ENCODE measurements at places on chromosomes 12 and 14. TPM values are rescaled to one million over a fixed set of nuclear protein-coding genes. Genes with fewer than 3 reads are reported as not detected.

Gene NXPH4
- 0.39 TPM for total RNA-seq

DNA sequence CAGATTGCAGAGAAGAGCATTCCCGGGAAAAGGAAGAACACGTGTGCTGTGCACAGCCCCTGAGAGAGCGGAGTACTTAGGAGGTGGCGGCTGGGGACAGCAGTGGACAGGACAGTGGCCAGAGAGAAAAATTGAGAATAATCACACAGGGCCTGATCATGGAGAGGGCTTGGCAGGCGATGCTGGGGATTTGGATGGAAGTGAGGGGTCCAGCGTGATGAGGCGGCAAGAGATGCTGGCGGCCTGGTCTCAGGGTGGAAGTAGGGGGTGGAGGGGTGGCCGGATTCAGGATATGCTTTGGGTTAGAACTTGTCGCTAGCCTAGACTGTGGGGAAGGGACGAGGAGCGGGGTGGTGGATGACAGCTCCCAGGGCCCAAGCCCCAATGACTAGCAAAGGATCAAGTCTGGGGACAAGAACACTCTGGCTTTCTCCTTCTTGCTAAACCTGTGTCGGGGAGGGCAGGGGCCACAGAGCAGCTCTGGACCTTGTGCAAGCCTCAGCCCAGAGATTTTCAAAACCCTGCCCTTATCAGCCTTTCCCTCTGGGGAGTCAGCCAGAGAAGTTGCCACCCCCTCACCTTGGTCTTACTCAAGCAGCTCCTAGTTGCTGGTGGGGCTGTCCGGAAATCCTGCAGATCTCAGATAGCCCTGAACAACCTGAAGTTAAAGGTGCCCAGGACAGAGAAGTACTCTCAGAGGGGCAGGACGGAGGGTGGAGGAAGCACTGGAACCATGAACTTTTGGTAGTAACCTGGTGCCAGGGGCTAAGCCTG lies 1.3 kb downstream of the HVCN1 start:
- DNase-seq = no peak

GRCh38 chr12:85057370-85057963 lies 21.3 kb downstream of the LRRIQ1 start:
- peak; percentile 44 for DNase-seq

DNA sequence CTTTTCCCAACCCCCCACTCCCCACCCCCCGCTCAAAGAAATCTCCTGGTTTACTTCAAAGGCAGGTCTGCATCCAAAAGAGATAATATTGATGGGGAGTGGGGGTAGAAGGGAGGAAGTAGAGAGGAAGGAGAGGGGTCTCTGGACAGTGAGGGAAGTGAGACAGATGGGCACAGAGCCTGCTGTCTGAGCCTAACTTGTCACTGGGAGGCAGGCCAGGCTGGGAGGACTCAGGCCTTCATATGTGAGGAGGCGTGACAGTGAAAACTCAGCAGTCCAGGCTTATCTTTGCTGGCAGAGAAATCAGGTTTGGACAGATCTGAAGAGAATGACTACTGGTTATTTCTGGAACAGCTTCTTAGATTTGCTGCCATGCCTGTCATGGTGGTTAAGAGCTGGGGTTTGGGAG lies 192.3 kb downstream of the NUAK1 start:
- DNase-seq = no peak

- DNase-seq = no peak
Measured at GRCh38 chr12:1928439-1929121, 10.1 kb upstream of the CACNA2D4 start.

DNA sequence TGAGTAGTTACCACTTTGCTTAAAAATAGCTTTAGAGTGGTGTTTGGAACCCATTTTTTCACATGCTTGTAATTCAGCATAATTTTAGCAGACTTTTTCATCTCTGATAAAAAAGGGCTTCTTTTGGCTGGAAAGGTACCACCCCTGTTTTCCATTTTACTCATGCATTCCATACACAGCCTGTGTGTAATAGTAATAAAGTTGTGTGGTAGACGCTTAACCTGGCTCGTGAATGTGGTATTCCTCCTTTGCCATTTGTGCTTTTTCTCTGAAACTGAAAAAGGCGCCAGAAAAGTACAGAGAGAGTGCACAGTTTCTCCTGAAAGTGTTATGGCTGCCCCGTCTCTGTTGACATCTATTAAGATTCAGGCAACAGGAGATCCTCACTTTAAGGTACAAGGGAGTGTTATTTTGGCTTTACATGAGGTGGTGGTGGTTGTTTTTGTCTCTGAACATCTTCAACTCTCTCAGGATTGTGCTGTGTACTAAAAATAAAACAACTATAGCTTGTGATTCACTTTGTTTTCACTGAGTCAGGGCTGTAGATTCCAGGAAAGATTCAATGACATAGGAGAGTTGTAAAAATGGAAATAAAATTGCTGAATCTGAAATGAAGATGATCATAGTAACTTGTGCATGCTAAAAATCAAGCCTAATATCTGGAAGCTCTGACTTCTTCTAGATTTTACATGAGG lies 45.6 kb upstream of the MIS18BP1 start:
- no peak for DNase-seq

- peak; percentile 57 for DNase-seq
Measured at GRCh38 chr14:35883677-35884293, 57.6 kb downstream of the BRMS1L start.

GRCh38 chr14:68238976-68239375 lies 419.4 kb downstream of the RAD51B start:
- no peak for DNase-seq
